ENCODE measurements at places on chromosomes 1 and 21.
A peak's percentile ranks its signal among the peaks of the same experiment; 100 is the strongest.

DNA sequence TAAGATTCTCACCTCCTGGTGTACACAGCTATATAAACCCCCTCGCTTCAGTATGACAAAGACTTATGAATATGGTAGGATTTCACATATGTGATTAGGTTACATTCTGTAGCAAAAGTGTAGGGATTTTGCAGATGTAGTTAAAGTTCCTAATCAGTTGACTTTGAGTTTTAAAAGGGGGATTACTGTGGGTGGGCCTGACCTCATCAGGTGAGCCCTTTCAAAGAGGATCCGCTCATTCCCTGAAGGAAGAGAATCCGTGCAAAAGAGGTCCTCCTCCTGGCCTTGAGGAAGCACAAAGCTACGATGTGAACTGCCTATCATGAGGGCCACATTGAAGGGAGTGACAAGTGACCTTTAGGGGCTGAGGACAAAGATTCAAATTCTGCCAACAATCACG, 30.6 kb upstream of the KAZN start:
- DNase-seq: no peak

GRCh38 chr1:9332513-9333143, 39.9 kb downstream of the SPSB1 start:
- DNase-seq: no peak

GRCh38 chr1:27689423-27690173, 17.6 kb upstream of the IFI6 start:
- DNase-seq: peak; percentile 54

DNA sequence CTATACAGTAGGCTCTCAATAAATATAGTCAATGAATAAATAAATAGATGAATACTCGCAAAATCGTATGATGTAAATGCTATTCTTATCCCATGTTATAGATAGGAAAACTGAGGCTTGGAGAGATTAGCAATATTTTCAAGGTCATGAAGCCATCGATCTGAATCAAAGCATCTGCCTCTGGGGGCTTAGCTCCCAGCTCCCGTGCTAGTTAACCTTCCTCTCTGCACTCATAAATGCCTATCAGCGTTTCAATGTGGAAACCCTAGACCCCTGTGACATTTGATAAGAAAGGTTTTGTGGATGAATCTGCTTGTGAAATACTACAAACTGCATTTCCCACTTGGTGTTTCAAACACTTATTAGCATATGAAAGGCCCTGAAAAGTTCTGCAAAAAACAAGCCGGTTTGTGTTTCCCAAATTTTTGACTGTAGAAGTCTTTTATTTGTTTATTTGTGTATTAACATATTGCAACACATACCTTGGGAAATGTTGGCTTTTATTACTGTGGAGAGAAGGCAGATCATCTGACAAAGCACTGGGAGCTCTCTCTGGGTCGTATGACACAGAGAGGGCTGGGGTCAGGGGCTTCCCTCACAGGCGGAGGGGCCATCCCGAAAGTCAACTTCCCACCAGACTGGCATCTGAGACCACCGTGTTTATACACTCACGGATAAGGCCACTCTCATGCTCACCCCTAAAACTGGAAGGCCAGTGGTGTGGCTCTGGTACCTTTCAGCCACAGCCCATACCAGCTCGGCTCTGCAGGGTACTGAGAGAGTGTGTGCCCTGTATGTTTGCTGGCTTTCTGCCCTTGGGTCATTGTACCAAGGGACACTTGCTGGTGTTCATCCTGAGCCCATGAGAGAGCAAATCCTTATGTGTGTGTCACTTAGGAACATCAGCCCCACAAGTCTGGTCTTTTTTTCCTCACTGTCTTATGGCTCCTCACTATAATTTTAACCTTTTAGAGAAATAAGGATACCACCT, 993 bp upstream of the PROK1 start:
- DNase-seq: no peak

- no peak for DNase-seq
Observed at GRCh38 chr1:202075389-202075788, 47.3 kb upstream of the GPR37L1 start.

- DNase-seq: no peak
Observed at GRCh38 chr1:86277936-86278335, 118.2 kb downstream of the ODF2L start.

DNA sequence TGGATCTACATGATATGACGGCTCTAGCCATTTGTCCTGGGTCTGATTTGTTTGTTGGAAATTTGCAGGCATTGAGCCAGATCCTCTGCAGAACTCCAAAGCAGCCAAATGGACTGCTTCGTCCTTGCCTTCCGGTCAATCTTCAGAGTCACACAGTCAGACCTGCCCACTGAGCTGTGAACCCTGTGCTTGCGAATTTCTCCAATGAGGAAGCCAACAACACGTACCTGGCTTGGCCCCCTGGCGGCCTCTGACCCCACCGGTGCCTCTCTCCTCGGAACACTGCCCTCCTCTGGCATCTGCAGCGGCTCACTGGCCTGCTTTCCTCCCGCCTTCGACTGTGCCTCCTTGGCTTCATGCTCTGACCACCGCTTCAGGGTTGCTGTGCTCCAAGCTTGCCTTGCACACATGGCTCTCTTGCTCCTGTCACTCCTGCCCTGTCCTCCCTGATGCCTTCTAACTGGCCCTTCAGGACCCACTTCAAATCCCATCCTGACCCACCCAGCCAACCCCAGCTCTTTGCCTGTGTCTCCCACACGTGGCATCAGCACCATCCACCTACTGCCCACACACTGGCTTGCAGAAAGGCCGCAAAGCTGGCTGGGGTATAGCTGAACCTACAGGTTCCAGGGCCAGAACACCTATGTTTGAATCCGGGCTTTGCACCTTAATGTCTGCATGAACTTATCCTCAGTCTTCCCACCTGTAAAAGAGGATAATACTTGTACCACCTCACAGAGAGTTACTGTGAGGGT, 128.2 kb downstream of the KCNN3 start:
- DNase-seq: no peak

DNA sequence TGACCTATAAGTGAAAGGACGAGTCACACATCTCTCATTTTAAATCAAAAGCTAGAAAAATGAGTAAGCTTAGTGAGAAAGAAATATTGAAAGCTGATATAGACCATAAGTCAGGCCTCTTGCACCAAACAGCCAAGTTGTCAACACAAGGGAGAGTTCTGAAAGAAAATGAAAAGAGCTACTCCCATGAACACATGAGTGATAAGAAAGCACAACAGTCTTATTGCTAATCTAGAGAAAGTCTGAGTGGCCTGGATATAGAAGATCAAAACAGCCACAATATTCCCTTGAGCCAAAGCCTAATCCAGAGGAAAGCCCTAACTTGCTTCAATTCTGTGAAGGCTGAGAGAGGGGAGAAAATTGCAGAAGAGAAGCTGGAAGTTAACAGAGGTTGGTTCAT, 175.0 kb downstream of the SMYD3 start:
- DNase-seq: no peak

- no peak for DNase-seq
Observed at GRCh38 chr1:11967028-11967547, 13.2 kb upstream of the MFN2 start.

GRCh38 chr21:29181799-29182470, 51.5 kb downstream of the MAP3K7CL start:
- peak; percentile 77 for DNase-seq

DNA sequence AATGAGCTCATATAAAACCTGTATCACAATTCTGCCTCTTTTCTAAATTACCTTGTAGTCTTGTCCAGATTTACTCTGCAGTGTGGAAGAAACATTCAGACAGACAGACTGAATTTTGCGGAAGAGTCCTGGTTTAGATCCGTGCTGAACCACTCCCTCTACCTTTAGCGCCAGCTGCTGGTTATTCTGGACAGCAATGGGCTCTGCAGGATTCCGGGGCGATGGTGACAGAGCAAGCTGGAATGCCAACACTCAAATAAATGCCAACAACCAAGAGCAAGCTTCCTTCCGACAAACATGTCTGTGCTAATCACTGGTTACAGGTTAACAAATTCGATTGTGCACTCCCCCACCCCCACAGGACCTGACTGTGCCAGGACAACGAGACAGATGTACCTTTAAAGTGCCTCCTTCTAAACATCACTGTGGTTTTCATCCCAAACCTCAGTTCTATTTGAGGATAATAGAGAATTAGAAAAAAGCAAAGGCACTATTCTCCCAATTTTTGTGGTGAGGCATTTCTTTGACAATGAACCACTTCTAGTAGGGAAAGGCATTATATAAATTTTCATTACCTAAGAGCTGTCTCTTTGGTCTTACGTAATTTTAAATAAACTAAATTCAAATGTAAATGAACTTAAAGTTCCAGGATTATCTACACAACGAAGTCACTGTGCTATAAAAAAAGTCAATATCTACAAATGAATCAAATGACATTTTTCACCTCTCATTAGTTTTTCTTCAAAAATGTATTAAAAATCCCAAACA, 90.4 kb downstream of the INTS7 start:
- no peak for DNase-seq

DNA sequence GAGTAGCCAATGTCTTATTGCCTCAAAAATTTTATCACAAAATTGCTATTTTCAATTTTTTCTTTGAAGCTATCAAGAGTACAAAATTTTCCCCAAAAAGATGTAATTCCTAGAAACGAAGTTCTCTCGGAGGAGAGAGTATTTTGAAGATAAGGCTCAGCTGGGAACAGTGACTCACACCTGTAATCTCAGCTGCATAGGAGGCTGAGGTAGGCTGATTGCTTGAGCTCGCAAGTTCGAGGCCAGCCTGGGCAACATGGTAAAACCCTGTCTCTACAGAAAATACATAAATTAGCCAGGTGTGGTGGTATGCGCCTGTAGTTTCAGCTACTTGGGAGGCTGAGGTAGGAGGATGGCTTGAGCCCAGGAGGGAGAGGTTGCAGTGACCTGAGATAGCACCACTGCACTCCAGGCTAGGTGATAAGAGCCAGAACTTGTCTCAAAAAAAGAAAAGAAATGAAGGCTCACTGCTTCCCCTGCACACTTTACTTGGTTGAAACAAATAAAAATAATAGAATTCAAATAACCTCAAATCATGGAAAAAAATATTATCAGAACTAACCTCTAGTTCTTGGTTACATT, 22.2 kb downstream of the TUT4 start:
- no peak for DNase-seq

Measured in stromal cell of bone marrow (primary cell).